Activated T-helper 2 cell treated with anti-CD3 and anti-CD28 coated beads, Interferon-gamma antibody, Interleukin-2, Interleukin-4, amounts not matched to agents 10 μg/mL and 5 μg/mL and 100 μg/mL, durations not matched to agents 14 hours and 24 hours and 36 hours (primary cell): ENCODE measurements at places on chromosomes 5 and 9.

GRCh38 chr9:115988701-115989100 is 164.9 kb upstream of the PAPPA start:
- H3K27me3 ChIP-seq, result no peaks in the 10 kb centered on the region
- H3K4me1 ChIP-seq, result no peaks in the 10 kb centered on the region
- DNase-seq, result no peak
- no peak overlapping the region for H3K27ac ChIP-seq
- no peaks in the 10 kb centered on the region for H3K36me3 ChIP-seq

GRCh38 chr5:95904827-95905226 is 56.8 kb downstream of the ELL2 start:
- H3K36me3 ChIP-seq, result peaks cover 78% of the 10 kb centered on the region
- no peak for DNase-seq
- H3K4me1 ChIP-seq, result peaks cover 31% of the 10 kb centered on the region
- H3K4me3 ChIP-seq, result no peak overlapping the region

GRCh38 chr9:75299324-75299723 is 211.0 kb downstream of the OSTF1 start:
- no peak overlapping the region for H3K4me3 ChIP-seq
- no peaks in the 10 kb centered on the region for H3K27me3 ChIP-seq
- H3K4me1 ChIP-seq, result no peaks in the 10 kb centered on the region
- no peaks in the 10 kb centered on the region for H3K36me3 ChIP-seq

GRCh38 chr5:74389531-74390305 is 250.8 kb downstream of the ENC1 start:
- peaks cover 11% of the 10 kb centered on the region for H3K4me1 ChIP-seq
- H3K4me3 ChIP-seq, result no peak overlapping the region
- DNase-seq, result no peak
- H3K36me3 ChIP-seq, result no peaks in the 10 kb centered on the region
- H3K27me3 ChIP-seq, result peaks cover 11% of the 10 kb centered on the region
- no peak overlapping the region for H3K27ac ChIP-seq

GRCh38 chr5:8288897-8289516 is 420.1 kb downstream of the MTRR start:
- no peaks in the 10 kb centered on the region for H3K4me1 ChIP-seq
- H3K27ac ChIP-seq, result no peak overlapping the region
- no peak overlapping the region for H3K4me3 ChIP-seq
- no peaks in the 10 kb centered on the region for H3K36me3 ChIP-seq

- DNase-seq, result no peak
- no peaks in the 10 kb centered on the region for H3K36me3 ChIP-seq
- no peak overlapping the region for H3K27ac ChIP-seq
- H3K27me3 ChIP-seq, result no peaks in the 10 kb centered on the region
- H3K4me1 ChIP-seq, result no peaks in the 10 kb centered on the region
- H3K4me3 ChIP-seq, result no peak overlapping the region
These were observed 54.7 kb downstream of the PLK2 start for GRCh38 chr5:58405175-58405574.

GRCh38 chr5:58239045-58239444 is 220.8 kb downstream of the PLK2 start:
- H3K27ac ChIP-seq, result no peak overlapping the region
- H3K4me3 ChIP-seq, result no peak overlapping the region
- no peak for DNase-seq
- peaks cover 2% of the 10 kb centered on the region for H3K27me3 ChIP-seq
- no peaks in the 10 kb centered on the region for H3K4me1 ChIP-seq
- no peaks in the 10 kb centered on the region for H3K36me3 ChIP-seq

DNA sequence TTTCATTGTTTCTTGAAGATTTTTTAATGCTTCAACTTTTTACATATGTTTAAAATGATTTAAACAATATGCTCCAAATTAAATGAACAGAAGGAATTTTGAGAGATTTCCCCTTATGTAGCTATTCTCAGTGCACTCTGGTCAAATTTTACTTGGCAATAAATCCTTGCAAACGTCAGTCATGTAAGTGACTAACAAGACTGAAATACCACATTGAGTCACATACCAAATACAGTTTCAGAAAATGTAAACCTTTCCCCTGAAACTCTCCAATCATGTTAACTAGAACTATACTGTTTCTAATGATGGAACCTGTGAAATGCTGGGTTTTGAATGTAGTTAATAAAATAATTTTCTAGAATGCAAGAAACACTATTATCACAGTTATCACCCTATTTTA is 29.6 kb downstream of the SAR1B start:
- DNase-seq, result no peak
- H3K4me1 ChIP-seq, result peaks cover 40% of the 10 kb centered on the region
- H3K4me3 ChIP-seq, result no peak overlapping the region

DNA sequence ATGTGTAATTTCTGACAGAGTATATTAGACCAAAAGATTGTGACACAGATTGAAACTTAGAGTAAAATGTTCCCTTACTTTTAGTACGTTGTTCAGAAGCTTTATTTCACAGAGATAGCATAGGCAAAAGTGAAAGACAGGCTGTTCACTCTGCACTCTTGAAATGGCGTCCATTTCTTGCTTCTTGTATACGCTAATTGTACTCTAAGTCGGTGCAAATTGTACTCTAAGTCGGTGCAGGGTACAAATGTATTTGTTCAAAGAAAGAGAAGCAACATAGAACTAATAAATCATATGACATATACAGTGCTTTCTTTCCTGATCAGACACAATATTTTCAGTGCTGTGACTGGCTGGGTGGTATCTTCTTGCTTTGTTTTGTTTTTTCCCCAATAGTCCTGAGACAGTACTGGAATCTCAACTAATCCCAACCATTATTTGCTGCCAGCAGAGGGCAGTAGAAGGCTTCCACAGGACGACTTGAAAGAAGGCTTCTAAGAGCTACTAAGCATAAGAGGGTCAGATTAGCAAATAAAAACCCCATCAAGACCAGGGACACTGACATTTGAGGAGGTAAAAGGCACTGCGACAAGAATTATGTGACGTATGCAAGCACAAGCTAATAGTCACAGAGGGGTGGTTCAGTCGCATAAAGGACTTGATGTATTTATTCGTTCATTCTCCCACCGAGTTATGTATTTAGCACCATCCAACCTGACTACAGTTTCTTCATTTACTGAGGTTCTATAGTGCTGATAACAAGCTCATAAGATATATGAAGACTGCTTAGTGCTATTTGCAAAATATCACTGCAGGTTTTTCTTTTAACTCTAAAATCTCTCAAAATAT is 831.8 kb downstream of the TAF11L14 start:
- H3K4me1 ChIP-seq, result no peaks in the 10 kb centered on the region
- H3K36me3 ChIP-seq, result no peaks in the 10 kb centered on the region
- no peak overlapping the region for H3K4me3 ChIP-seq

- no peak overlapping the region for H3K4me3 ChIP-seq
- DNase-seq, result no peak
- H3K27ac ChIP-seq, result no peak overlapping the region
- H3K27me3 ChIP-seq, result no peaks in the 10 kb centered on the region
- no peaks in the 10 kb centered on the region for H3K36me3 ChIP-seq
- H3K4me1 ChIP-seq, result peaks cover 2% of the 10 kb centered on the region
These were observed 83.4 kb downstream of the LPAR1 start for GRCh38 chr9:110954822-110955291.

- H3K27ac ChIP-seq, result no peak overlapping the region
- H3K36me3 ChIP-seq, result no peaks in the 10 kb centered on the region
- H3K27me3 ChIP-seq, result no peaks in the 10 kb centered on the region
- peaks cover 8% of the 10 kb centered on the region for H3K4me1 ChIP-seq
- DNase-seq, result no peak
- H3K4me3 ChIP-seq, result no peak overlapping the region
These were observed 82.5 kb downstream of the SEMA6A start for GRCh38 chr5:116492016-116492623.

DNA sequence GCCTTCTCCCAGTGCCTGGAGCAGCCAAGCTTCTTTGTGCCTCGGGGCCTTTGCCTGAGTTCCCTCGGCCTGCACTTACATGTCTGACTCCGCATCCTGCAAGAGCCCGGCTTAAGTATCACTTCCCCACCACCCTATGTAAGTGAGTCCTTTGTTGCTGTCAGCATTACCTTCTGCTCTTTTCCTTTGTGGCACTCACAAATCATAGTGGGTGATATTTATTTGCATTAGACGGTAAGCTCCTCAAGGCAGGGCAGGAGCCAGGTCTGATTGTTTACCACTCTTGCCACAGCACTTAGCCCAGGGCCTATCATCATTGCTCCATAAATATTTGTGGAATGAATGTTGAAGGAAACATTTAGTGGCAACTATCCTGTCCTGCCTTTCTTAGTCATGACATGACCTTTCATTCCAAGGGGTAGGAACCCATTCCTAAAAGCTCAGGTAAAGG is 4.8 kb downstream of the GM2A start:
- no peak for DNase-seq
- peaks cover 31% of the 10 kb centered on the region for H3K4me1 ChIP-seq
- H3K27ac ChIP-seq, result no peak overlapping the region
- no peak overlapping the region for H3K4me3 ChIP-seq
- H3K36me3 ChIP-seq, result peaks cover 14% of the 10 kb centered on the region
- H3K27me3 ChIP-seq, result no peaks in the 10 kb centered on the region

DNA sequence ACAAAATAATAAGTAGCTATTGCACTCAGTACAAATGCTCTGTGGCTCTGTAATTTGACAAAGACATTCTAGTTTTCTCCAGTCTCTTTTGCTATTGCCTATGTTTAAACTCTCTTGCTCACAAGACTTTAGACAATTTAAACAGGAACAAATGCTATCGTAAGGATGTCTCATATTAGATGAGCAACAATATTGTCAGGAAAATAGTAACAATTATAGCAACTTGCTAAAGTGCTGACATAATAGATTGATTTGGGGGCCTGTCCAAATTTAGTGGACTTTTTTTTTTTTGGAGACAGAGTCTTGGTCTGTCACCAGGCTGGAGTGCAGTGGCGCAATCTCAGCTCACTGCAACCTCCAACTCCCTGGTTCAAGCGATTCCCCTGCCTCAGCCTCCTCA is 11.8 kb downstream of the KIF2A start:
- no peak for DNase-seq
- H3K4me1 ChIP-seq, result peaks cover 62% of the 10 kb centered on the region
- H3K4me3 ChIP-seq, result no peak overlapping the region
- H3K27me3 ChIP-seq, result no peaks in the 10 kb centered on the region
- H3K36me3 ChIP-seq, result peaks cover 56% of the 10 kb centered on the region

GRCh38 chr5:78549043-78549442 is 99.5 kb downstream of the LHFPL2 start:
- H3K27me3 ChIP-seq, result peaks cover 3% of the 10 kb centered on the region
- H3K4me3 ChIP-seq, result no peak overlapping the region
- H3K36me3 ChIP-seq, result no peaks in the 10 kb centered on the region
- DNase-seq, result no peak
- peaks cover 2% of the 10 kb centered on the region for H3K4me1 ChIP-seq
- no peak overlapping the region for H3K27ac ChIP-seq

DNA sequence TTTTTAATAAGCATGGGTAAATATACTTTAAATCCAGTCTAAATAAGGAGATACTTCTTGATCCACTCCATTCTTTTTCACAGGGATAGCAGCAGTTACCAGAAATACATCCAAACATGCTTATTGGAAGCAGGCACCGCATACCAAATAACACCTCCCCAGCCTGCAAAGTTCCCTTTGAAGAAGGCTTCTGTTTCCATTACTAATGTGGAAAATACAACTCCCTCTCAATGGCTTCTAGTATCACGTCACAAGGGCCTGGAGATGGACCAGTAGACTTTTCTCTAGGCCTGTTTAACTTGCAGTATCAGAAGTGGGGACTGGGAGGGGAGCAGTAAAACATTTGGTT is 20.8 kb downstream of the TMEM245 start:
- peak overlapping the region; percentile 82 for H3K27ac ChIP-seq
- DNase-seq, result no peak
- no peak overlapping the region for H3K4me3 ChIP-seq
- H3K4me1 ChIP-seq, result peaks cover 77% of the 10 kb centered on the region
- H3K27me3 ChIP-seq, result no peaks in the 10 kb centered on the region
- H3K36me3 ChIP-seq, result peaks cover 75% of the 10 kb centered on the region

- H3K4me3 ChIP-seq, result no peak overlapping the region
- H3K36me3 ChIP-seq, result no peaks in the 10 kb centered on the region
- H3K4me1 ChIP-seq, result peaks cover 5% of the 10 kb centered on the region
- peaks cover 5% of the 10 kb centered on the region for H3K27me3 ChIP-seq
- DNase-seq, result no peak
- no peak overlapping the region for H3K27ac ChIP-seq
These were observed 127.6 kb downstream of the SLF1 start for GRCh38 chr5:94745786-94746730.

DNA sequence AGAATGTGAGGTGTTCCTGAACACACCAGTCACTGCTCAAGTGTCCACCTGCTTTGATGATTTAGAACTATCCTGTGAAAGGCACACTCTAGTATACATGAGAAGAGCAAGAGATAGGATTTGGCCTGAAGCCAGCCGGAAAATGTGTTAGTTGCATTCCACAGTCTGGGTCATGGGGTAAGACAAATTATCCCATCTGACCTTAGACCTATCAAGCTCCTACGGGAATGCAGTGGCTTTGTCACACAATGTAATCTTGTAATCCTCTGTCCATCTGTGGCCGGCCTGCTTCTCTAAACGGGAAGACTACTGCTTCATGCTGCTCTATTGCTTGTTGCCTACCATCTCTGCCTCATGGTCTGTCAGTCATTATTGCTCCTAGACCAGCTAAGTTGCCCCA is 92.4 kb upstream of the PRRC1 start:
- H3K36me3 ChIP-seq, result no peaks in the 10 kb centered on the region
- no peak for DNase-seq
- H3K27me3 ChIP-seq, result peaks cover 6% of the 10 kb centered on the region
- peaks cover 3% of the 10 kb centered on the region for H3K4me1 ChIP-seq
- H3K4me3 ChIP-seq, result no peak overlapping the region
- H3K27ac ChIP-seq, result no peak overlapping the region

GRCh38 chr9:129403779-129404620 is 216.9 kb downstream of the C9orf50 start:
- H3K27me3 ChIP-seq, result peaks cover 6% of the 10 kb centered on the region
- no peaks in the 10 kb centered on the region for H3K4me1 ChIP-seq
- no peak overlapping the region for H3K4me3 ChIP-seq

DNA sequence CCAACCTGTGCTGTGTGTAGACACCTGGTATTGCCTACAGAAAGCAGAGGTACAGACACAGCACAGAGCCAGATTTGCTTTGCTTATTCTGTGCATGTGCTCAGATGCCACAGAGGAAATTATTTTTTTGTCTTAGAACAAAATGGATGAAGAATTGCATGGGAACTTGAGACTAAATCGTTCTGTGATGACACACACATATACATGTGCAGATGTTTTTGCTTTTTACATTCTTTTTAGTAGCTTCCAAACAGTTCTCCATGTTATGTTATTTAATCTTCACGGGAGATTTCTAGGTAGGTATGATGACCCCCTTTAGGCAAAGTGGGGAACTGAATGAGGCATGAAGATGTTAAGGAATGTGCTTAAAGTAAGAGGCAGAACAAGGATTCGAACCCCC is 221.5 kb upstream of the PANK3 start:
- DNase-seq, result no peak
- peak overlapping the region; percentile 56 for H3K27ac ChIP-seq
- H3K4me1 ChIP-seq, result peaks cover 56% of the 10 kb centered on the region

- no peak overlapping the region for H3K27ac ChIP-seq
- no peaks in the 10 kb centered on the region for H3K36me3 ChIP-seq
- H3K27me3 ChIP-seq, result no peaks in the 10 kb centered on the region
These were observed 213.6 kb upstream of the KCNN2 start for GRCh38 chr5:114148253-114148652.

- no peak overlapping the region for H3K27ac ChIP-seq
- H3K27me3 ChIP-seq, result no peaks in the 10 kb centered on the region
- no peak overlapping the region for H3K4me3 ChIP-seq
- no peak for DNase-seq
These were observed 30.1 kb upstream of the HAPLN1 start for GRCh38 chr5:83750749-83751148.

GRCh38 chr9:131289301-131290035 is at the start of gene PLPP7:
TSS of gene PLPP7 (plus strand) at chr9:131289723. CDS start at chr9:131289998, 275 bp downstream.
- H3K36me3 ChIP-seq, result no peaks in the 10 kb centered on the region
- no peak within 1 kb of the TSS for H3K27ac ChIP-seq
- no peaks in the 10 kb centered on the region for H3K4me1 ChIP-seq
- H3K4me3 ChIP-seq, result no peak within 1 kb of the TSS
- no peak for DNase-seq
